Stimulated activated CD8-positive, alpha-beta memory T cell treated with anti-CD3 and anti-CD28 coated beads, Interleukin-7, amount 100 ng/mL, for 1 hour (primary cell): ENCODE measurements at places on chromosomes 4 and X.
A peak's percentile ranks its signal among the peaks of the same experiment; 100 is the strongest.

- DNase-seq, result no peak
These were observed 35.3 kb downstream of the ARAP2 start for GRCh38 chr4:36208893-36209473.

GRCh38 chr4:165381821-165382373 lies 3.1 kb downstream of the CPE start:
- no peak for DNase-seq

DNA sequence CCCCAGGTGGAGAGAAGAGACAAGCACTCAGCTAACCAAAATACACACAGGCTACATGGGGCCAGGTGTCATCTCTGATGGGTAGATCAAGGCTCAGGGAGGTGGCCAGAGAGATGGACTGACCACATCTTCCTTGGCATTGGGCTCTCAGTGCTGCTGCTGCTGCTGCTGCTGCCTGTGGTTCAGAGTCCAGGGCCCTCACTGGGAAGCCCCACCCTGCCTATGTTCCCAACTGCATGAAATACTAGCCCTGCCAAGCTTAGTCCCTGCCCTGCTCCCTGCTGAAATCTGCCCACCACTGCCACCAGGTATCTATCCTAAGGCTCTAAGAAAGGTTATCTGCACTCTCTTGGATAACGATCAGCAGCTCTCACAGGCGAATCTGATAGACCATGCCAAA lies 118.7 kb downstream of the EFHC2 start:
- no peak for DNase-seq

GRCh38 chrX:81336455-81337152 lies 134.7 kb downstream of the SH3BGRL start:
- no peak for DNase-seq

DNA sequence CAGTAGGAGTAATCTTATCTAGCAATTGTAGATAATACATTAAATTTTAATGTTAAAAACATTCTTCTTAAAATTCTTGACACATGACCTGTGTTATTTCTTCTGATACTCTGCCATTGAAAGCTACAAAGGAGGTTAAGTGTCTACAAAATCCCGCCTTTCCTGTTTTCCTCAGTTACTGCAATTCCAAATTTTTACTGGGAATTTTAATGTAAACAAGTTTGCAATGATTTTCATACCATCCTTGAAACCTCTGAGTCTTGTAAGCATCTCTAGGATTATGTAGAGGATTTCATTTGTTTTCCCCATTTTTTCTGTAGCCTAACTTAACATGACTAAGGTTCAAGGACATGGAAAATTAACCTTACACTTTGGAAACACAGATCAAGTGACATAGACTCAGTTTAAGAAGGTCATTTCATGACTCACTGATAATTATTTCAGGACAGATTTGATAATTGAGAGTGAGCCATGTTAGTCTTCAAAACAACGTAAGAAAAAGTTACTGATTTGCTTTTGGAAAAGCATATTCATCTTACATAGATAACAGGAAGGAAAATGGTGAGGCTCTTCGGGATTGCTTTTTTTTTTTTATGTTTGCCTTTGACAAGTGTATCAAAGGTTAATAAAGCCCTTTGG lies 39.6 kb upstream of the PDLIM5 start:
- DNase-seq, result no peak

- no peak for DNase-seq
These were observed 112.9 kb upstream of the VCX start for GRCh38 chrX:7730071-7730470.

- no peak for DNase-seq
These were observed 66.3 kb downstream of the SRPX start for GRCh38 chrX:38154340-38154739.

GRCh38 chr4:158190718-158191117 lies 17.9 kb upstream of the GASK1B start:
- DNase-seq, result no peak

GRCh38 chr4:147755561-147756295 lies 23.8 kb downstream of the ARHGAP10 start:
- DNase-seq, result no peak

- no peak for DNase-seq
These were observed 43.9 kb downstream of the C4orf50 start for GRCh38 chr4:5974321-5974720.

GRCh38 chrX:9464435-9465371 lies at the start of gene TBL1X:
TSS of gene TBL1X (plus strand) at chrX:9465058. CDS start at chrX:9653587, 188,529 bp downstream.
- peak; percentile 27 for DNase-seq

- DNase-seq, result no peak
These were observed 473.7 kb downstream of the CENPC start for GRCh38 chr4:67071641-67072040.

DNA sequence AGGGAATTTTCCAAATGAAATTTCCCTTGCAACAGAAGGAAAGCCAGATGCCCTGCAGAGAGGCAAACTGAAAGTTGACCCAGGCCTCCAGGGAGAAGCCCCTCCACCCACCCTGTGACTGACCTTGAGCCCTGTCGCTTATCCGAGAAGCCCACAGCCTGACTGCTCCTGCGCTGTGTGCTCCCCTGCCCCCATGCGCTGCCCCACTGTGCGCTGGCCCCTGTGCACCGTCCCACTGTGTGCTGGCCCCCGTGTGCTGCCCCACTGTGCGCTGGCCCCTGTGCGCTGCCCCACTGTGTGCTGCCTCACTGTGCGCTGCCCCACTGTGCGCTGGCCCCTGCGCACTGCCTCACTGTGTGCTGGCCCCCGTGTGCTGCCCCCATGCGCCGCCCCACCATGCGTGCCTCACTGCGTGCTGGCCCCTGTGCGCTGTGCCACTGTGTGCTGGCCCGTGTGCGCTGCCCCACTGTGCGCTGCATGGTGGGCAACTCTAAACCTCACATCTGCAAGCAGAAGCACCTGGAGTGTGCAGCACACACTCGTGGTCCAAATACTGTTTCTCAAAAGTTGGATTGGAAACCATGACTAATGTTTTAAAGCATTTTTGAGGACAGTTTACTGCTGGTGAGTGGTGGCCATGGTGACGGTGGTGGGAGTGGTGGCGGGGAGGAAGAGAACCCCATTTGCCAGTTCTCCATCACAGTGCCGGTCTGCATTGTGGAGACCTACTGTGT lies 8.3 kb upstream of the GRPEL1 start:
- DNase-seq, result no peak

GRCh38 chrX:56113785-56114436 lies 118.2 kb upstream of the KLF8 start:
- no peak for DNase-seq

GRCh38 chrX:11575332-11575731 lies 90.4 kb downstream of the ARHGAP6 start:
- no peak for DNase-seq

- no peak for DNase-seq
These were observed 32.5 kb downstream of the PDGFC start for GRCh38 chr4:156939139-156939538.

DNA sequence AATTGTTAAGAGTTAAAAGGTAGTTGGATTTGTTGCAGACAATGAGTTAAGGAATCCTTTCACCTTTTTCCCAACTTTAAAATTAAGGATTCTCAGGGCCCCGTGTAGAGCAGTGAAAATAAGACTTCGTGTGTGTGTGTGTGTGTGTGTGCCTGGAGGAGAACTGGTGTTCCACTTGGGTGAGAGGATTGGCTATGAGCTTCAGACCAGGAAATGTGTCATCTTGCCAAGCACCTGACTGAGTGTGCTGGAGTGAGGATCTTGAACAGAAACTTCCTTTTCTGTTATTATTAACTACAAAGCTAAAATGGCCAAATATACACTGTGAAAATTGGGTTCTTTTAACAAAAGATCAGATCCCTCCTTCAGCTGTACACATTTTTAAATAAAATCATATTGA lies 113.1 kb upstream of the VCX2 start:
- no peak for DNase-seq

GRCh38 chr4:31089815-31090214 lies 369.6 kb downstream of the PCDH7 start:
- no peak for DNase-seq

GRCh38 chr4:101527188-101527587 lies 179.9 kb upstream of the PPP3CA start:
- DNase-seq, result peak; percentile 25

DNA sequence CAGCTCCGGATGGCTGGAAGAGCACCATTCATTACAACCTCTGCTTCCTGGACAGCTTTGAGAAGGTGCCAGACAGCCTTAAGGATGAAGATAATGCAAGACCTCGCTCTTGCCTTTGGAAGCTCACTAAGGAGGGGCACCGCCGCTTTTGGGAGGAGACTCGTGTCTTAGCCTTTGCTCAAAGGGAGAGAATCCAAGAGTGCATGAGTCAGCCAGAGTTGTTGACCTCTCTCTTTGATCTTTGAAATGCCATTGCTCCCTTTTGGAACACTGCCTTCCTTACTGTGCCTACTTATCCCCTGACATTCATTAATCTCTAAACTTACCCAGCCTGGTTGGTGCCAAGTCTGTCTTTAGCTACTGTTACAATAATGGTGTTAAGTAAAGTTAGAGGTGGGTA lies 1.2 kb downstream of the FOXR2 start:
- no peak for DNase-seq

GRCh38 chrX:69615779-69616456 lies at the start of gene EDA:
TSS of gene EDA (plus strand) at chrX:69616113.
- peak; percentile 24 for DNase-seq

DNA sequence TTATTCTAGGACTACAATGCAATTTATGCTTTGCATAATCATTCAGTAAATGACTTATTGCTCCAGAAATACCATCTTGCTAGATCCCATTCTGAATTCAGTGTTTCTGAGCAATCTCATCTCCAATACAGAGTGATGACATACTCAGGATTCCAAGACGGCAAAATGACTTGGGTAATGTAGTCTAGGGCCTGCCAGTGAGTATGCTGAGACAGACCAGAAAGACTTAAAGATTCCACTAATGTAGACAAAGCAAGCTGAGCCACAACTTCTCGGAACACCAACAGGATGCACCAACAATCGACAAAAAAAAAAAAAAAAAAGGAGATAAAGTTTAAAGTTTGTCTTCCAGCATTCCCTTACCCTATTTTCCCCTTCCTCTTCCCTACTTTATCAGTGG lies 919 bp upstream of the SEC24B start:
- no peak for DNase-seq

GRCh38 chrX:119407681-119408080 lies 8.5 kb downstream of the SLC25A43 start:
- no peak for DNase-seq

GRCh38 chr4:165537028-165537648 lies 158.3 kb downstream of the CPE start:
- no peak for DNase-seq

- no peak for DNase-seq
These were observed 24.6 kb downstream of the TRO start for GRCh38 chrX:54945224-54945623.

- no peak for DNase-seq
These were observed 2073.4 kb downstream of the ARAP2 start for GRCh38 chr4:34170946-34171345.
